ENCODE measurements at places on chromosomes 6 and 20.

DNA sequence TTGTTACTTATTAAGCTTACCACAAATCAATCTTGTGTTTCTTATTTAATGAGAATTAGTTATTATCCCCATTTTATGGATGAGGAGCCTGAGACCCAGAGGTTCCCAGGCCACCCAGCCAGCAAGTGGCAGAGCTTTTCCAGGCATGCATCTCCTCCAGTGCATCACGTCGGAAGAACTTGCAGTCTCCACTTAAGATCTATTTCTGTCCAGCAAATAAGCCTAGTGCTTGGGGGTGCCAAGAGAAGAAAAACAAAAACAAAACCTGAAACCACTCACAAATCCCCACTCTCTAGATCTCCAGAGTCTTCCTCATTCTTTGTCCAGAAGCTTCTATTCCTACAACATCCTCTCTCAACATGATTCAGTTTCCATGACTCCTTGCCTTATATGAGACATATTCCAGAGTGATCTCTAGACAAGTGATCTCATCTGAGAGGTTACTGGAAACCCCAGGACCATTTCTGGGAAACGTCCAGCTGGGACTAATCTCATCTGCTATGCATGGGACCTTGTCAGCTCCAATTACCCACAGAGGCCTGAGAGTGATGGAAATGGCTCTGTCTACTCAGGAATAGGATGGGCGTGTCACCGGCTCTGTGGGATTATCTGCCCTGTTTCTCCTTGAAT, 4.1 kb downstream of the GUCA1B start:
- no peak for DNase-seq

DNA sequence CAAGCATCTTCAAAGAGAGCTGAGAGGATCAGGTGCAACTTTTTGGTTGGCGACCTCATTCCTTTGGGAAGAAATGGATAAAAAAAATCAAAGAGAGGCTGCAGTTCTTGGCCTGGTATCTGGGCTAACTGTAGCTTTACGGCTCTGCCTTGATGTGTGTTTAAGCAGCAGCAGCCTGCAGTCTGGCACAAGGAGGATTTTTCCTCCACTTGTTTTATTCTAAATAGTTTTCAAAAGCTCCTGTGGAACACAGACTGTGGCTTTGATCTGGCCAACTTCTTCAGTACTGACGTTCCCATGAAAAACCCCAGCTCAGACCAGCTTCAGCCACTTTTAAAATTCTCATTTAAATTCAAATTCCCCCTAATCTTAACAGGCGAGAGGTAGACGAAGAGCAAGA, 137.3 kb downstream of the HDGFL1 start:
- DNase-seq = no peak

DNA sequence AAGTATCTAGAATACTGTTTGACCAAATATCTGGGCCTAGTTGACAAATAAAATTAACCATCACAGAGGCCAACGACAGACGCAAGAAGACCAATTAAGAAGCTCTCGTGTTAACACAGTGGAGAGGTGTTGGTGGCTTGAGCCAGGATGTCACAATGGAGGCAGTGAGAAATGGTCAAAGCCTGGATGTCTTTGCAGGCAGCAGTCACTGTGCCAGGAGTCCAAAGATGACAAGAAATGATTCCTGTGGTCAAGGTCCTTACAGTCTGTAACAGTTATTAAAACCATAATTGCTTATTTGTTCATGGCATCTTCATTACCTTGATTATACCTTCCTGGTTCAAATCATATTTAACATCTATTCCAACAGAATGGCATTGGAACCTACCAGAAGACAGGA, 91.3 kb upstream of the EDN1 start:
- no peak for DNase-seq

DNA sequence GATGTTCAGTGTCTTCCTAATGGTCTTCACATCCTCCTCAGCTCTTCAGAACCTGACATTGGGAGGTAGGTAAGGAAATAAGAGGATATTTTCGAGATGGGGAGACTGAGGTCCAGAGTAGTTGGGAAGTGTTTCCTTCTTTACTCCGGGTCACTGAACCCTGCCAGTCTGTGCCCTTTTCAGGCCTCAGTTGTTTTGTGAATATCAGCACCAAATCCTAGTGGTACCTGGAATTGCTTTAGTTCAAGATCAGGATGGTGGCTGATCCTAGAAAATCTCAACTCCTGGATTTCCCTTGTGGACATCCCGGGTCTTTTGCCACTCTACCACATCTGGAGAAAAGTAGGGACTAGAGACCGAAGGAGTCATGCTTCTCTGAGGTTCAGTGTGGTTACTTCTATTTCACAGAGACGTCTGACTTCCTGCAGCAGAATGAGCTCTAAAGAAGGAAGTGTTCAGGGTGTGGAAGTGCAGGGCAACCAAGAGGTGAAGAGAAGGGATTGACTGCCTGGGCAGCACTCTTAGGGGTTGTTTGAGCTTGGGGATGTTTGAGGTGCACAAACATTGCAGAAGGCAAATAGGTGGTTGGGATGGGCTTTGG, 995 bp downstream of the STK4 start:
- no peak for DNase-seq

DNA sequence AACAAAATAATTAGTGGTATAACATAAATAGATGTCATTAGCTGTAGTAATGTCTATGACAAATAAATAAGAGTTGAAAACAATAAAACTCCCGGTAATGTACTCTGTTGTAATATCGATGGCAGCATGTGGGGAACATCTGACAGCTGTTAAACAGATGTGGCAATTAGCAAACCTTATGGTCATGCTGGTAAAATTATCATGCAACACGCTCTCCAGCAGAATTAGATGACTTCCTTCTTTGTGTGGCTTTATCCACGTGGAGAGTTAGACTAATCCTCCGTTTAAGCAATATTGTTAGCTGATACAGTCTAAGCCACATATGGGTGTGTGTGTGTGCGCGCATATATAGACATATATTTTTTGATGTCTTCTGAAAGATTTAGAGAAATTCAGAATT, 77.7 kb upstream of the ZFP64 start:
- DNase-seq = no peak

DNA sequence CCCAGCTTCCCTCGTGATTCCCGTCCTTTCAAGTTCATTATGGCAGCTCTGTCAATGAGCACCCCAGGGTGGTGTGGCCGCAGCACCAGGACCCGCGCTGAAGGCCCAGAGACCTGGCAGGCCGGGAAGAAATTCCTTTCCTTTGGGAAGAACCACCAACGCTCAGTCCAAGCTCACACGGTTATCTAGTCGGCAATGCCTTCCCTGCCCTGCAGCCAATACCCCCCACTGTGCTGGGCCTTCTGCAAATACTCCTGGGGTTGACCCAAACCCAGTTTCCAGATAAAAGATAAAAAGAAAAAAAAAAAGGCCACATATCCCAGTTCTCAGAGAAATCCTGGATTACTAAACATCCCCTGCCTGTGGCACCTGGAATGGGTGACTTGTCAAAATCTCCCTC, 28.7 kb downstream of the PXDC1 start:
- DNase-seq = no peak

- no peak for DNase-seq
Measured at GRCh38 chr6:62479697-62480220, 193.7 kb upstream of the KHDRBS2 start.

DNA sequence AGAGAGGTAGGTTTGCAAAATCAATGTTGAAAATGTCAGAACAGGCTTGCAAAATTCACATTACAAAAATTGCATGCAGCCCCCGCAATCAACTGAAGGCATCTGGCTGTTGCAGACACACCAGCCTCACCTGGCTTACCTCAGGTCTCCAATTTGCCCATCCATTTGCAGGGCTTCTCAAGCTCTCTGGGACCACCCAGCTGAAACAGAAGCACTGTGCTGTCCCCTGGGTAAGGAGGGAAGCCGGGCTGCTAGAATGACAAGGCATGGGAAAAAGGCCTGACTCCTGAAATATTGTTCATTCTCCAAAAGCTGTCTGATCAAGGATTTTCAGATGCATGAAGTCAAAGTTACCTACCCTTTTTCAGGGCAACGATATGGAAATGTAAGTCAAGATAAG, 52.6 kb upstream of the CD93 start:
- DNase-seq = no peak

GRCh38 chr6:47084610-47085009, 42.5 kb upstream of the ADGRF1 start:
- no peak for DNase-seq

- no peak for DNase-seq
Measured at GRCh38 chr6:33420491-33421343, 852 bp downstream of the SYNGAP1 start.

DNA sequence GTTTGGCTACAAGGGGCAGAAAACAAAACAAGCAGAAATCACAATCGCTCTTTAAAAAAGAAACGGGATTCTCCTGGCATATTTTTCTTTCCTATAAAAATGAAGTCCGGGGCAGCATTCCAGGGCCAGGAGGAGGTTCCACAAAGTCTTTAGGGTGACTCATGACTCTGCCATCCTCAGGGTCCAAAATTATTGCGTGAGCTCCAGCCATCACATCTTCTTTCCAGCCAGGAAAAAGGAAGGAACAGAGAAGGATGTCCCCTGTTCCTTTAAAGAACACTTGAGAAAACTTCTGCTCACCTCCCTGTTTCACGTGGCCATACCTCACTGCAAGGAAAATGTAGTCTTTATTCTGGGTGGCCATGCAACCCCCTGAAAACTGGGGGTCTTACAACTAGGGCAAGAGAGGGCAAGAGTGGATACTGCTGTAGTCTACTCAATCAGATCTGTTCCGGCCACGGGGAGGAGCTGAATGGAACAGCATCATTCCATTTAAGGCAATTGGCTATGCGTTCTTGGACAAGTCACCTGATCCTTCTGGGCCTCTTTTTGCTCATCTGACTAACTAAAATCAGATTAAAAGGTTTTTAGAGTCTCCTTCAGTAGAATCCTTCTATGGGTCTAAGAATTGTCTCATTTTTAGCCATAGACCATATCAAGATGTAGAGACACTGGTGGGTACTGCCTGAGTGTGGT, 49.4 kb downstream of the CTCFL start:
- DNase-seq = no peak

DNA sequence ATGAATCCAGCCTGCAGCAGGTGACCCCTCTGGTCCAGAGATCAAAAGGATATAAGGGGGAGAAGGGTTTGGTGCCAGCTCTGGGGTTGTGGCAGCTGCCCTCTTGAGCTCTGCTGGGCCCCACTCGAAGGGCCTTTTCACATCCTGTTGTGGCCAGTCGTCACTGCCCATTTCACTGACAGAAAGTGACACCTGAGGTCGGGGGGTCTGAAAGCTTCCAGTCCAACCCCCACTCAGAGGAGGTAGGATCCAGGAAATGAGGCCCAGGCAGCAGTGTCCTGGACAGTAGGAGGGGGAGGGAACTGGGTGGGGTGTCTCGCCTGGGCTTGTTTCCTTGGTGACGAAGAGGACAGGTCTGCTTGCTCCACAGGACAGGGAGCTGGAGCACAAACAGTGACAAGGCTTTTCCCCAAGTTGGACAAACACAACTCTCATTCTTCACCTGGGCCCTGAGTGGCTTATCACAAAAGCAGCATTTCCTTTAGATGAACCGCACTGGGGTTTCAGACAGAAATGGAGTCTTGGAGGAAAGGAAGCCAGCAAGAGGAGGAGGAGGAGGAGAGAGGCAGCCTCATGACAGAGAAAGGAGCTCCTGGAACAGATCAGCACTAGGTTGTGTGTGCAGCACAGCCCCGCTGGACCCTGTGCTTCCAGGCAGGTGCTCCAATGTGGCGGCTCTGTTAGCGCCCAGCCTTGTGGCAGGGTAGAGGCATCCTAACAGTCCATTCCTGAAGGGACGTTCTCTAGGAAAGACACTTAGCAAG, 11.0 kb downstream of the FRS3 start:
- no peak for DNase-seq

DNA sequence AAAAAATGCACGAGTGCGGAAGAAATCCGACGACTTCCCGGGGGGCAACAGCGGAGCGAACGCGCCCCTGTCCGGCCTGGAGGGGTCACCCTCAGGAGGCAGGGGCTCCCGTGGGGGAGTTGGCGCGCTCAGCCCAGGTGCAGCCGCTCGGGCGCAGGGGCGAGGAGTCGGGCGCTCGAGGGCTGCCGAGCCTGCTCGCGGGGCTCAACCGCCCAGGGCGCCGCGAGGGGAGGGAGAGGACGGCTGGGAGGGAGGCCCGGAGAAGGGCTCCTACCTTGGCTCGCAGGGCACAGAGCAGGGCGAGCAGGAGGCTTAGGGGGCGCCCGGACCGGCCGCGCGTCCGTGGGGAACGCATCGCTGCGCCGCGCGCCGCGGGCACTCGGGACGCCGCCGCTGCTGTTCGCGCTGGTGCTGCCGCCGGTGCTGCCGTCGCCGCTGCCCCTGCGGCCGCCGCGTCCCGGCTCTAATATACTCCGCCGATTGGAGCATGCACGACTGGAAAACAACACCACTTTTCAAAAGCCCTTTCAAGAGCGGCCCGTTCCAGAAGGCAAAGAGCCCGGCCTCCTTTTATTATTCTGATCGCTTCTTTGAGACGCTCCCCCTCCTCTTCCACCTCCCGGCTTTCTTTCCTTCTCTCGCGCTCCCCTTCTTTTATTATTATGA, 490 bp downstream of the JAG1 start:
- no peak for DNase-seq

DNA sequence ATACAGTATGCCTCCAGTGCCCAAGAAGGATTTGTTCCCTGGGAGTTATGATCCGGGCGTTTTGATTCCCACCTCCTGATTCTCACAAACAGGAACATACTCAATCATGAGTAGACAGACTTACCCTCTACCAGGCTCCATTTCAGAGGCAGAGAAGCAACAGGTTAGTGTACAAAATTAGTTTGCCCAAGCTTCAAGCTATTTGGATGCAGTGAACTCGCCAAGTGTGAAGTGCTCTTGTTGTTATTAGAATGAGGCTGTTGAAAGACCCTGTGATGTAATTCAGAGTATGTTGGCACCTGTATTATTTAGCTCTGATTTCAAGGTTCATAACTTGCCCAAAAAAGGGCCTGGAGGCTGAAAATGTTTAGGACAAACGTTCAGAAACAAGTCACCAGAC, 247.0 kb downstream of the PHACTR1 start:
- no peak for DNase-seq

GRCh38 chr20:63151554-63152321, 64.2 kb downstream of the YTHDF1 start:
- DNase-seq = no peak

GRCh38 chr6:69937402-69938136, 71.2 kb downstream of the COL19A1 start:
- DNase-seq = no peak

- DNase-seq = no peak
Measured at GRCh38 chr20:58718121-58718563, 25.5 kb downstream of the NPEPL1 start.

- DNase-seq = no peak
Measured at GRCh38 chr20:17518339-17519052, 12.7 kb downstream of the BFSP1 start.

GRCh38 chr6:63319939-63320338, at the start of gene LGSN:
LGSN (minus strand) TSS chr6:63319983; CDS start chr6:63319943, 40 bp downstream.
- DNase-seq = no peak

DNA sequence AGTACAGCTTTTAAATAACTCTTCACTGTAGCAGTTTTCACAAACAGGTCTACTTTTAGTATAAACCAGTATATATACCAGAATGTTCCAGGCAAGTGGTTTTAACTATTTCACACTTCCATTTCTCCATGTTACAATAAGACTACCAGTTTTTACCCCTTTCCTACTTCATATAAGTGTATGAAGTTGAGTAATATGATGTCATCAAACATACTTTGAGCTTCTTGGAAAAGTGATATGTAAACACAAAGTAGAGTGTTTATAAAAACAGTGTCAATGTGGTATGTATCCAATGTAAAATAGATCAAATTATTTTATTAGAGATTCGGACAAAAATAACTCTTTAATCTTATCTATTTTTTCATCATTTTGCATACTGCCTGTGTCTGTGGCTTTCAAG, 2.5 kb upstream of the PAQR8 start:
- DNase-seq = no peak

- no peak for DNase-seq
Measured at GRCh38 chr6:30450909-30451841, 38.1 kb upstream of the HLA-E start.

Measured in activated naive CD4-positive, alpha-beta T cell (primary cell).